ENCODE measurements at places on chromosomes 7 and 10.

DNA sequence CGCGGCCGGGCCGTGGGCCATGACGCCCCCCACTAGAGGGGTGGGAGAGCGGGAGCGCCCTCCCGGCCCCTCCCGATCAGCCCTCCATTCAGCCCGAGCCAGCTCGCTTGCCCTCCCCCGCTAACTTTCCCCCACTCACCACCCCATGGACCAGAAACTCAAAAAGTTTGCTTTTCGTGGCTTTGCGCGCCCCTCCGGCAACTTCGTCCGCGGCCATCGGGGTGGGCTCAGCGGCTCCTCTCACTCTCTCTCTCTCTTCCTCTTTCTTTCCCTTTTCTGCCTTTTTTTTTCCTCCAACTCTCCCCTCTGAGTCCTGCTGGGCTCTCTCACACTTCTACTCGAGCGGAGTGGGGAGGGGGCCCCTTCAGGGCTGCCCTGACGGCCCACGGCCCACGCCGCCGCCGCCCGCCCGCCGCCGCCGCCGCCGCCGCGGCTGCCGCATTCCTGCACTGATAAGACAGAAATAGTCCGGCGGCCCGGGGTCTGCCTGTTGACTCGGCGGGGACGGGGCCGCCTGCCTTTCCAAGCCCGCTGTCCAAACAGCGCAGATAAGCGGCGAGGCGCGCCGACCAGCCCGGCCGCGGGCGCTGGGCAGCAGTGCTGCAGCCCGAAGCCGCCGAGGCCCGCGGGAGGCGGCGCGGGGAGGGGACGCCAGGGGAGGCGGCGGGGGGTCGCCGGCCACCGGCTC lies at the start of gene SMARCD3:
Gene SMARCD3 (minus strand): TSS at position 349 of the 688 bp plus-strand sequence. CDS start 132 bp downstream, at position 217.
- DNase-seq, result no peak

DNA sequence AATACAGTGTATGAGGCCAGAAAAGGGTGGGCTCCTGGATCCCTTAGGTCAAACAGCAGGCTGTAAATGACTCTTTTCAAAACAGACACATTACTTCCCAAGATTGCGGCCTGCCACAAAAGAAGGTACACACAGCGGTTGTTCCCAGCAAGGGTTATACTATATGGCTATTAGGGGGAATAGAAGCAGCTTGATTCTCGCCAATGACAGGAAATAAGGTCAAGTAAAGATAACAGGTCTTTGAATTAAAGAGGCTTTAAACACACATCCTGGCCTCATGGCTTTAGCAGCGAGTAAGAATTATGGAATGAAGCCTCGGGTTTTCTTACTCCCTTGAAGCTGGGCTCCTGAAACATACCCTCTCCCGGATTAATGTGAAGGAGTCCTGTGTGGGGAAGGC lies 58.3 kb downstream of the CYP26A1 start:
- no peak for DNase-seq

DNA sequence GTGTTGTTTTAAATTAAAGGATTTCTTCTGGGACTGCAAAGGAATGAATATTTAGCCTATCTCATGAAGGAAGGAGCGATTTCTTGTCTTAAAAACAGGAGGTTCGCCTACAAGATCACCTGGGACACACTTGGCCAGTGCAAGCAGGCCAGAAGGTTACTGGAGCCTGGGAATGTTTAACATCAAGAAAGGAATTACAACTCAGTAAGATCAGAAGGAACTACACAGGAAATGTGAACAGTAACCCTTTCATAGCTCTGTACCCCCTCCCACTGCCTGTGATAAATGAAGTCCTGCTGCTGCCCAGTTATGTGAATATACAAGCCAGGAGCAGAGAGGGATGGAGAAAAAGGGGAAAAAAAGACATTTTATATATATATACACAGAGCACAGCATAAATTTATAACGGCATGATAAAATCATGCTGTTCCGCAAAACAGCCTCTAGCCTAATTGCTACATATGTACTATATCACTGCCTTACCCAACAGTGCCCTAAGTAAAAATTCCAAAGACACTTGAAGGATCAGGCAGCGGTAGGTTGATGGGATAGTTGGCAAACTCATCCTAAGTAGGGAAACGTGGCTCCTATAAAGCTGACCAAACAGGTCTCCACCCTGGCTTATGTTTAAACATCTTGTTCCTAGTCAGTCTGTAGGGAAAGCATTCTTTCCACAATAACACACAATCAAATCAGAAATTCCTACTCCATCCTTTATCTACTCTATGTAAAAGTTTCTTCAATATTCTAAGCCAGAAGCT lies 63.8 kb downstream of the ZNF438 start:
- DNase-seq, result no peak

GRCh38 chr10:21600804-21601433 lies 66.9 kb downstream of the MLLT10 start:
- no peak for DNase-seq

DNA sequence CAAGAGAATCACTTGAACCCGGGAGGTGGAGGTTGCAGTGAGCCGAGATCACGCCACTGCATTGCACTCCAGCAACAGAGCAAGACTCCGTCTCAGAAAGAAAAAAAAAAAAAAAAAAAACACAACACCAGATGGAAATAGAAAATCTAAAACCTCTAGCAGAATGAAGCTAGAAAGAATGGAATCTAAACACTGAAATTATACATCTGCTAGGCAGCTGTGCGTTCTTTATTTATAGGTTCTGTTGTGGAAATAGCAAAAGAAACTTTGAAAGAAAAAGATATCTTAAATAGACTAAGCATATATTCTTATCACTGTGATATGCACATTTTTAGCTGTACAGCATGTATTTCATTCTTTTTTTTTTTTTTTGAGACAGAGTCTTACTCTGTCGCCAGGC lies 17.1 kb downstream of the BMPR1A start:
- DNase-seq, result no peak

DNA sequence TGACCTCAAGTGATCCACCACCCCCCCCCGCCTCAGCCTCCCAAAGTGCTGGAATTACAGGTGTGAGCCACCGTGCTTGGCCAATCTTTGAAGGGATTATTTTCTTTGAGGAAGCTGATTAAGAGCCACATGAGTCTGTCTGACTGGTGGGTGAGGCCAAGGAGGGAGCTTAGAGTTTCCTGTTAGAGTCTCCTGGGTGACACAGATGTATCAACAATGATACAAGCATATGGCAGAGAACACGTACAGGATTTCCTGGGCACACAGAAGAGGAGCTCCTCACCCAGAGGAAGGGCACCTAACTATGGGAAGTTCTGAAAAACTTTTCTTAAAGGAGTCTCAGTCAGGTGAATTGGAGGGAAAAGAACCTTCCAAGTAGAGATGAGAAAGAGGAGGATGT lies 69.4 kb downstream of the GOLGA7B start:
- no peak for DNase-seq

DNA sequence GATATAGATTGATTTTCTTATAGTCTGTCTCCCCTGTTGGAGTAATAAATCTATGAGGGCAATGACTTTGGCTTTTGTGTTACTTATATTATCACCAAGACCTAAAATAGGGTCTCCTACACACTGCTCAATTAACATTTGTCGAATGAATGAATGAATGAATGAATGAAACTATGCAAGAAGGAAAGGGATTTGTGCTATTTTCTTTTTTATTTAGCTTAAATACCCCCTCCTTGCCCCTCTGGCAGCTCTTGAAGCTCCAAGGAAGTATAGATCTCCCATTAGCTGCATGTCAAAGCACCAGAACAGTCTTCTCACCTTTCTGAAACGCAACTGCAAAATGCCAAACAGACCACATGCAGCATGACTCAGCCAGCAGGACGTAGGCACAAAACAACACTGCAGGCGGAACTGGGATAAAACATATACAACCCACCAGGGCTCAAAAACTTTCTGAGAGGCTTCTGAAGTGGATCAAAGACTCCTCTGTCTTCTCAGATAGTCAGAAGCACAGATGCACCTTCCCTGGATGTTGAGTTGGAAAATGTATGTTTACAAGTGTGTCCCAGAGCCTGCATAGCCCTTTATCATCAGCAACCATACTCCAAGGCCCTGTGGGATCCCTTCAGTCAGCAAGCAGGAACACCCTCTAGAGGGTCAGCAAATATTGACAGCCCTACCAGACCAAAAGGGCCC lies 187.8 kb downstream of the NPSR1 start:
- no peak for DNase-seq

DNA sequence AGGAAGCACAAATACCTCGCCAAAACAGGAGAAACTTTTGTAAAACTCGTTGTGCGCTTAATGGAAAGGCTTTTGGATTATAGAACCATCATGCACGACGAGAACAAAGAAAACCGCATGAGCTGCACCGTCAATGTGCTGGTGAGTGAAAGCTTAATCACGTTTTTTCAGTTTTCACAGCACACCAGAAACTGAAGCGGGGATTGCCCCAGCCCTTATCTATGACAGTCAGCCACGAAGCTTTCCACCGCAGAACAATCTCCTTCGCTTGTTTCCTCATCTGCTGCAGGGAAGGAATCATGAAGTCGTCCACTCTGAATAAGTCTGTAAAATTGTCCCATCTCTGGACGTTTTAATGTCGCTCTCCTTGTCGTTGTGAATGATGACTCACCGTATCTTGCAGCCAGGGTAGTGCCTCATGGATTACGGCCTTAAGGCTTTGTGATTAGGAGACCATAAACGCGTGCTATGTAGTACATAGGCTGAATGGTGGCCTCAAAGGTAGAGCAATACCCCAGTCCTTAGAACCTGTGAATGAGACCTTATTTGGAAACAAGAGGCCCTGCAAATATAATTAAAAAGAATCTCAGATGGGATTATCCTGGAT lies 174.9 kb upstream of the NPS start:
- DNase-seq, result no peak

DNA sequence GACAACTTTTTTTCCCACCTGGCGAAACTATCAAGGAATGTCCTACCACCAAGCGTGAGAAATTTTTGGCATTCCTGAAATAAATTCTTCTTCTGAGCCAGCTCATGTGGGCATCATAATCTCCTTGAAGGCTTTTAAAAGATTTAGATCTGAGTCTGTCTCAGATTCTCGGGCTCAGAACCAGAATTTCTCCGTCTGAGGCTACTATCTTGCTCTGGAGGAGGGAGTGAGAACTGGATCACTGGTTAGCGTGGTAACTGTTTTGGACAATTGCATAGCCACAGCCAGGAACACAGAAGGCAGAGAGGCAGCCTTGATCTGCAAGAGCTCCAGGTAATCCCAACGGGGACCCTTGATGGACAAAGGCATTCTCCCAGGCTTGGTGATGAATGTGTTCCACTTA lies 1.0 kb upstream of the PLAC9 start:
- DNase-seq, result no peak

DNA sequence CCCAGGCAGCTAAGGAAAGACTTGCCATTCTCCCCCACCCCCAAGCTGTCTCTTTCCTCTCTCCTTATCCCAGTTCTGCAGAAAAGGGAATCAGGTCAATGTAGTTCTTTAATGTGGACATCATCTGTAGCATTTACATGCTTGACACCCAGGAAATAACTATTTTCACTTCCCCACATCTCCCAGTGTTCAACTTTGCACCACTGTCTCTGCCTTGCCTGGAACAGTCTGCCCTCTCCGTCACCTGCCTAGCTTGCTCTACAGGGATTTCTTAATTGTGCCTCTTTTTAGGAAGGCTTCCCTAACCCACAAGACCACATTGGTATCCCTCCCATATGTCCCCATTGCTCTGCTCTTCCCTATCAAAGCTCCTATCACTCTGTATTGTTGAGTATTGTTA lies 45.9 kb upstream of the TOMM7 start:
- no peak for DNase-seq

DNA sequence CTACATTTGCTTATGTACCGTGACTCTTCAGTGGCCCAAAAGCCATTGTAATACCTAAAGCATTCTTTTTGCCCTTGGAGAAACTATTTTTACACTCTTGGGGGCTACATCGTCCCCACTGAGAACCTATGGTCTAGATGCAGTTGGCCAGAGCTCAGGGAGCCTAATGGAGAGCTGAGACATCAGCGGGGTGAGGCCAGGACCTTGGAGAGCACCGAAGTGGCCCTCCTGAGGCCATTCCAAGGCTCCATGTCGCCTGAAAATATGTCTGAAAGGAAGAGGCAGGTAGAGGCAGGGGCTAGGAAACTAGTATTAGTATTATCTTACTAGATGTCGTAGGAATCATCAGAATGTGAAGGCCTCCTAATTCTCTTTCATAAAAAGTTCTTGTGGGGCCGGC lies 4.9 kb downstream of the PKD2L1 start:
- DNase-seq, result no peak

GRCh38 chr7:116164552-116165306 lies 45.6 kb upstream of the TES start:
- no peak for DNase-seq

DNA sequence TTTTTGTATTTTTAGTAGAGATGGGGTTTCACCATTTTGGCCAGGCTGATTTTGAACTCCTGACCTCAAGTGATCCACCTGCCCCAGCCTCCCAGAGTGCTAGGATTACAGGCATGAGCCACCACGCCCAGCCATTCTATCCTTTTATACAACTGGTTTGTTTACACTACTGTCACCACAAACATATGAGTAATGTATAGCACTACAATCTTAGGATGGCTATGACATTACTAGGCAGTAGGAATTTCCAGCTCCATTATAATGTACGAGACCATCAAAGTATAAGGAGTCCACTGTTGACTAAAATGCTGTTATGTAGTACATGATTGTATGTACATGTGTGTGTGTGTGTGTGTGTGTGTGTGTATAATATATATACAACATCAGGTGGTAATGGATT lies 1126.1 kb upstream of the LRRN3 start:
- no peak for DNase-seq

DNA sequence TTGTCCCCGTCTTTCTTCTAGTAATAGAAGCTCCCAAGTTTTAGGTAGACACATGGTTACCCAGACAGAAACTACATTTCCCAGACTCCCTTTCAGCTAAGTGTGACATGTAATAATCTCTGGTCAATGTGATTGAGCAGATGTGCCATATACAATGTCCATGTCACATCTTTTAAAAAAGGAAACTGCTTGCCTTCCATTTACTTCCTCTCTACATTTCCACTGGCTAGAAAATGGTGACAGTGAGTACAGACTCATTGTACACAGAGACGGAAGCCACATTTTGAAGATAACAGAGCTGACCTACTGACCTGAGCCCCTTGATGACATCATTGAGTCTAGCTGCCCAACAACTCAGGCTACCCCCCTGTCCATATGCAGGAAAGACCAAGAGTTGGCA lies 21.3 kb downstream of the ZC3HAV1 start:
- DNase-seq, result no peak

DNA sequence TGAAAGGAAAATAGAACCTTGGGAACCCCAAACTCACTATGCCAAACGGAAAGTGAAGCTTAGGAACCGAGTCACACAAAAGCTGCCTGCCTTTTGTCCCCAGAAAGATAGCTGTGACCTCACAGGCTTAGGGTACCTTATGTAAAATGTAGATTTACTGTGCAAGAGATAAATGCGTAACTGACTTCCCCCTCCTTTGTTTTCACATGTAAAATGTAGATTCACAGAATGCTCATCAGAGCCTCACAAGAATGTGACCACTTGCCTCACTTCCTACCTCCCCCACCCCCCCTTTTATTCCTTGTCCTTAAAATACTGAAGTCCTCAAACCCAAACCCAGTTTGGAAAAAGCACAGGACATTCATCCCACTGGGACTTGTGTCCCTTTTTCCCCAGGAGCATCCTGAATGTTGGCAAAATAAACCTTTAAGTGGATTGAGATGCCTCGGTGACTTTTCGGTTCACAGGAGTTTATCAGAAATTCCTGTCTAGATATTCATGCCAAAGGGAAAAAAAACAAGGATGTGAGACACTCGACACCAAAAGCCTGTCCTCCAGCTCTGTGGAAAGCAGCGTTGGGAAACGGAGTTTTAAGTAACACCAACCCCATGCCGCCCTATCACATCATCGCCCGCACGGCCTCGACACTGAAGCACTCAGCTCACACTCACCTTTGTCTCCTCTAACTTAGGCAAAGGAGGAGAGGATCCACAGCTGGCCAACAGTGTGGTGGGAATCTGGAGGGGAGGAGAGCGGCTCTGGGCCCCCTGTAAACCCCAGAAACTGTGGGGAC lies 45.9 kb downstream of the SVIL start:
- no peak for DNase-seq

GRCh38 chr10:26457088-26457487 lies 18.9 kb downstream of the APBB1IP start:
- DNase-seq, result no peak

All from GM04503 (cell line).